ENCODE measurements at places on chromosomes 16 and 17.

- DNase-seq = no peak
Observed at GRCh38 chr16:35258381-35258780, 1799.0 kb downstream of the TP53TG3F start.

GRCh38 chr16:6157806-6158205 lies 1060.2 kb upstream of the EEF2KMT start:
- no peak for DNase-seq

- DNase-seq = no peak
Observed at GRCh38 chr16:38941-39892, 14.2 kb downstream of the POLR3K start.

GRCh38 chr17:65121368-65121767 lies 15.8 kb upstream of the RGS9 start:
- DNase-seq = no peak

GRCh38 chr17:7220593-7221277 lies 997 bp downstream of the ACADVL start:
- peak; percentile 46 for DNase-seq
